SJSA1 (cell line): ENCODE measurements at places on chromosomes 2 and 18. TPM values are rescaled to one million over a fixed set of nuclear protein-coding genes. Genes with fewer than 3 reads are reported as not detected.

DNA sequence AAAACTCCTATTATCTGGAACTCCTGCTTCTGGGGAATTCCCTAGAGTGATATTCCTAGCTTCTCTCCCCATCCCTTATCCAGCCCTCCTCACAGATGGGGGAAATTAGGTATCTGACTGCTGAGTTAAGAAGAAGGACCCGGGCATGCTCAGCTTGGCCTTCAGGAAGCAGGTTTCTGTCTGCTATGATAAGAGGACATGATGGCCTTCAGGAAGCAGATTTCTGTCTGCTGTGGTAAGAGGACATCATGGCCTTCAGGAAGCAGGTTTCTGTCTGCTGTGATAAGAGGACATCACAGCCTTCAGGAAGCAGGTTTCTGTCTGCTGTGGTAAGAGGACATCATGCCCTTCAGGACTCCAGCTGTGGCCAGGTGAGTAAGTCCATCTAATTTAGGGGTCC is 65.2 kb downstream of the PLEKHM3 start:
- DNase-seq, result no peak

The RSAD2 gene
- not detected in 2 replicates for total RNA-seq

GRCh38 chr2:159840616-159841015 is 42.6 kb upstream of the CD302 start:
- DNase-seq, result no peak

GRCh38 chr2:28929581-28929980 is 35.1 kb downstream of the WDR43 start:
- no peak for DNase-seq

The GBX2 gene
- 13.0 and 18.0 TPM in 2 replicates for total RNA-seq

GRCh38 chr2:207921606-207922005 is 103.7 kb downstream of the PLEKHM3 start:
- DNase-seq, result no peak

GRCh38 chr2:68653538-68653982 is 10.2 kb downstream of the PROKR1 start:
- DNase-seq, result peak; percentile 50

The DSG4 gene
- not detected in 2 replicates for total RNA-seq

The KLHL14 gene
- total RNA-seq, result not detected in 2 replicates

- DNase-seq, result no peak
These were observed 156.8 kb upstream of the RBMS1 start for GRCh38 chr2:160650196-160651118.

- no peak for DNase-seq
These were observed 566 bp upstream of the CMPK2 start for GRCh38 chr2:6866275-6866671.

- DNase-seq, result no peak
These were observed 27.7 kb downstream of the EIF2AK3 start for GRCh38 chr2:88599527-88599926.

The UGT1A8 gene
- total RNA-seq, result not detected in 2 replicates

GRCh38 chr2:17093712-17094111 is 424.5 kb downstream of the RAD51AP2 start:
- DNase-seq, result no peak

The MSH2 gene
- 44.8 and 50.4 TPM in 2 replicates for total RNA-seq

The SERPINB3 gene
- not detected in 2 replicates for total RNA-seq

- DNase-seq, result no peak
These were observed 1583.4 kb upstream of the PIK3C3 start for GRCh38 chr18:40371673-40372072.

DNA sequence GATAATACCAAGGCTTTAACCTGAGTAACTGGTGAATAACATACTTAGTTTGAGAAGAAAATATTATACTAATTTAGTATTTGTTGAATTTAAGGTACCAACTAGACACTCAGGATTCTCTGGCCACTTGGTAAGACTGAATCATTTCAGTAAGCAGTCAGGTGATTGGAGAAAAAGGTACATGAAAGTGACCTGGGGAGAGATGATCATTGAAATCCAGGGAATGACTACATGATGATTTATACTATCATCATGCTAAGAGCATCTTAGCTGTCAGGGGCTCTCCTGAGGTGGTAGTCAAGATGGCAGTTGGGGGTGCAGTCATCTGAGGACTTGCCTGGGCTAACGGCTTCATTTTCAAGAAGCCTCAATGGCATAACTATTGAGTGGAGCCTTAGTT is 571.2 kb upstream of the ACVR2A start:
- no peak for DNase-seq

The PDE1A gene
- total RNA-seq, result not detected in 2 replicates

The GCG gene
- not detected in 2 replicates for total RNA-seq

The LRRC30 gene
- total RNA-seq, result not detected in 2 replicates

- no peak for DNase-seq
These were observed 101.3 kb downstream of the MSH2 start for GRCh38 chr2:47504174-47504810.

DNA sequence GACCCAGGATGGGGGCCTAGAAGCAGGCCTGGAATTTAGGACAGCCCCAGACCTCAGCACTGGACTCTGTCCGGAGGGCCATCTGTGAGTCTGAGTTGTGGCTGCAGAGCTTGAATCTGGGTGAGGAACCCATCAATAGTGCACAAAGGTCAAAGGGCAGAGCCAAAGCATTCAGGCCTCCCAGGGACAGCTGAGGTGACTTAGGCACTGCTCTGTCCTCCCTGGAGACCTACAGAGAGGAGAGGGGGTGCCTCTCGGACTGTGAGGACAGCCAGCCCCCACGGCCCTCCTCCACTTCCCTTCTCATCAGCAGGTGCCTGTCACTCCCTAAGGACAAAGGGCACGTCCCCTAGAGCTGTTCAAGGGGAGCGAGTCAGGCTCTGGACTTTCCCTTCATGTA is 25.1 kb upstream of the PRLH start:
- DNase-seq, result no peak

The SLC4A5 gene
- 0.08 TPM in 1 of 2 replicates, not detected in the other for total RNA-seq

The PAX8 gene
- total RNA-seq, result not detected in 2 replicates

The ITPRIPL1 gene
- total RNA-seq, result 0.50 and 0.55 TPM in 2 replicates

- DNase-seq, result no peak
These were observed 67.2 kb downstream of the LRRFIP1 start for GRCh38 chr2:237694415-237695194.

- peak; percentile 36 for DNase-seq
These were observed 32.4 kb upstream of the SNED1 start for GRCh38 chr2:240965905-240966456.

DNA sequence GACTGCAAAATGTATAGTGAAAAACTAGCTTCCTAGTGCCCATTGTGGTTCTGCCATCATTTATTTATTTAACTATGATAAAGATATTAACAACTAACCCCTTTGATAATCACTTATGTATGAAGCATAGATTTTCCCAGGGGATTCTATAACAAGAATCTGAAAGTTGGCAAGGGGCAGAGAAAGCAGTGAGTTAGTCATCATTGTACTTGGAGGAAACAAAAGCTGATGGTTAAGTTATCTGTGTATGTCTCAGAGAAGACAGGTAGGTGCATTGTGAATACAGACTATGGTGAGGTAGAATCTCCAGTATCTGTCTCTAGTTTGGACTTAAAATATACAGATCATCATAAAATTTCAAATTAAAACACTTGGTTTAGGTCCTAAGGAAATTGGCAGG is 2159.1 kb upstream of the CELF4 start:
- DNase-seq, result no peak

DNA sequence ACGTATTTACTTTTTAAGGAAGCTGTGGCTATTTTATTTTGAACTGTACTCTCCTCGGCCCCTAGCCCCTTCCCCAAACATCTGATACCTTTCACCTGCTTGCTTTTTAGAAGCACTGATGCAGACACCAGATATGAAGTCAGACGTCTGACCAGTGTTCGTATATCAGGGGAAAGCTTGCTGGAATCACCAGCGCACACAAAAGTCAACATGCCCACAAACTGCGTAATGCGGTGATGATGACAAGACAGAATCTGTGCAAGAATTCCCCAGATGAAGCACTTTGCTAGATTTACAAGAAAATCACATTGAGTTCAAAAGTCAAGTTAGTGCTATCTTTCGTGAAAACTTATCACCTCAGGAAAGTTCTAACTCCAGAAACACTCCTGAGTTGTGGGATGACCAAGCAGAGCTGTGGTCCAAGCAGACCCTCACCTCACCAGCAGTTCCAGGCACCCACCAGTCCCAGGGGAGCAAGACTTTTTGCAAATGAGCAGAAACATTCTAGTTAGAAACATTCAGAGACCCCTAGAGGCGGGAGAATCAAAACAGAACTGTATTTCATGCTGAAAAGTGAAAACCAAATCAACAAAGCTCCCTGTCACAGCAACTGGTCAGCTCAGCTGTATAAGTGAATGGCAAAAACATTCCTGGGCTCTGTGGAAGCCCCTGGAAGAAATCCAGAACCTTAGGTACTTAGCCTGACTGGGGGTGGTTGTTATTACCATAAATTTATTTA is 55.7 kb downstream of the INO80C start:
- DNase-seq, result no peak

- DNase-seq, result no peak
These were observed 209.3 kb upstream of the SOX11 start for GRCh38 chr2:5482929-5483331.

GRCh38 chr2:235234736-235235135 is 259.1 kb upstream of the AGAP1 start:
- no peak for DNase-seq

The VIT gene
- 0.31 and 1.1 TPM in 2 replicates for total RNA-seq

The PKP4 gene
- total RNA-seq, result 56.1 and 61.0 TPM in 2 replicates

DNA sequence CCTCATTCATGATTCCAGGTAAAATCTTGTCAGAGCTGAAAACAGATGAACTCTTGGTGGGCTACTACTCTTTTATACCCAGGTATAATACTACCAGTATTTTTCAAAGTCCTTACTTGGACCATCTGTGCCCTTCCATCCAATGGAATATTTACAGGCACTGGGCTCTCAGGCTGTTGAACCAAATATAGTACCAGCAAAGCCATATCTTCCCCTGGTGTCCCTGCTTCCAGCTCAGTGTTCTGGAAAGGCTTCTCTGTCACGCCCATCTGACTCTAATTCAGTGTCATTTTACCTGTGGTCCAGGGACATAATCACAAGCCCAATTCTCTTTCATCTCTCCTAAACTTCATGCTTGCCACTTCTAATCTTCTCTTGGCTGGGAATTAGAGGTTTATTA is 119.2 kb upstream of the STK17B start:
- no peak for DNase-seq

DNA sequence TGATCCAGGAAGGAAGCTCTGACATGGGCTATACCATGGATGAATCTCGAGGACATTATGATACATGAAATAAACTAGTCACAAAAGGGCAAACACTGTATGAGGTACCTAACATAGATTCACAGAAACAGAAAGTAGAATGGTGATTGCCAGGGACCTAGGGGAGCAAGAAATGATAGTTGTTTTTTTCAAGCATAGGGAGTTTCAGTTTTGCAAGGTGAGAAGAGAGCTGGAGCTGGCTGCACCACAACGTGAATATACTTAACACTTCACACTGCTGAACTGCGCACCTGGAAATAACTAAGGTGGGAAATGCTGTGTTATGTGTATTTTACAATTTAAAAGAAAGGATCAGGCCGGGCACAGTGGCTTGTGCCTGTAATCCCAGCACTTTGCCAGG is 13.2 kb upstream of the AGAP1 start:
- no peak for DNase-seq

- DNase-seq, result no peak
These were observed 104.1 kb downstream of the DPP10 start for GRCh38 chr2:114546531-114546930.
